Osteocyte (in vitro differentiated cells): ENCODE measurements at places on chromosomes 4 and X.

GRCh38 chr4:13126976-13127910 lies 356.9 kb downstream of the RAB28 start:
- no peak overlapping the region for H3K4me3 ChIP-seq
- no peak for DNase-seq
- H3K27ac ChIP-seq: no peak overlapping the region

GRCh38 chr4:71107726-71108125 lies 114.3 kb downstream of the DCK start:
- H3K4me3 ChIP-seq: no peak overlapping the region
- peaks cover 15% of the 10 kb centered on the region for H3K27me3 ChIP-seq
- no peak for DNase-seq
- H3K27ac ChIP-seq: no peak overlapping the region
- H3K36me3 ChIP-seq: no peaks in the 10 kb centered on the region
- H3K4me1 ChIP-seq: no peaks in the 10 kb centered on the region

- peaks cover 3% of the 10 kb centered on the region for H3K4me1 ChIP-seq
- H3K36me3 ChIP-seq: peaks cover 2% of the 10 kb centered on the region
- H3K27me3 ChIP-seq: no peaks in the 10 kb centered on the region
- no peak overlapping the region for H3K4me3 ChIP-seq
- no peak for DNase-seq
- H3K27ac ChIP-seq: no peak overlapping the region
Measured at GRCh38 chr4:141534985-141535384, 101.4 kb upstream of the IL15 start.

- H3K27me3 ChIP-seq: peaks cover 21% of the 10 kb centered on the region
- no peak overlapping the region for H3K4me3 ChIP-seq
- no peaks in the 10 kb centered on the region for H3K36me3 ChIP-seq
- no peak overlapping the region for H3K27ac ChIP-seq
- no peak for DNase-seq
- peaks cover 3% of the 10 kb centered on the region for H3K4me1 ChIP-seq
Measured at GRCh38 chr4:15100994-15101695, 98.9 kb downstream of the CPEB2 start.

DNA sequence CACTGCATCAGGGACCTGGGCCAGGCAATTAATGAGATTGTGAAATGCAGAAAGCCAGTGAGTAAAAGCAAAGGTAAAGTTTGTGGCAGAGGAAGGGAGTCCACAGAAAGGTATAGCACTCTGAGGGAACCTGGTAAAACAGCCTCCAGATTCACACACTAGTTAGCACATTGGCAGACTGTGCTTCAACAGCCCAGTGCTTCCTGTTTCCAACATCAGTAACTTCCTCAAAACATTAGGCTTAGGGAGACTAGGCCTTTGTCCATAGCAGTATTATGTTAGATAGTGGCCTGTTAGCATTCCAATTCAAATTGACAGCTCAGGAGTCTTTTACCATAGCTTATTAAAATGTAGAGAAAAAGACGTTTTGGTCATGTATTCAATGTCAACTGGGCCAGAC lies 582.6 kb upstream of the ACTRT1 start:
- no peak overlapping the region for H3K27ac ChIP-seq
- no peak for DNase-seq
- no peaks in the 10 kb centered on the region for H3K27me3 ChIP-seq
- no peaks in the 10 kb centered on the region for H3K4me1 ChIP-seq

GRCh38 chr4:21529214-21529613 lies 419.4 kb downstream of the KCNIP4 start:
- H3K27ac ChIP-seq: no peak overlapping the region
- H3K4me1 ChIP-seq: no peaks in the 10 kb centered on the region
- no peak overlapping the region for H3K4me3 ChIP-seq
- DNase-seq: no peak

DNA sequence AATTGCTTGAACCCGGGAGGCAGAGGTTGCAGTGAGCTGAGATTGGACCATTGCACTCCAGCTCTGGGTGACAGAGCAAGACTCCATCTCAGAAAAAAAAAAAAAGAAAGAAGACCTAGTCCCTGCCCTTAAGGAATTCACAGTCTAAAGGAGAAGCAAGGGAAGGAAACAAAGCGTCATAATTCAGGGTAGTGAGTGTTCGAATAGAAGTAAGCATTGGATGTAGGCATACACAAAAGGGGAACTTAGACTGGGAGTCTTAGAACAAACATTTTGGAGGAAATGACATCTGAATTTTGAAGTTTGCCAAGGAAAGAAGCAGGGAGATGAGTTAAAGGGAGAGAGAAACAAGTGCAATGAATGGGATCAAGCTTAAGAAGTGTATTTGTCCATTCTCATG lies 32.4 kb downstream of the PPM1K start:
- H3K4me3 ChIP-seq: no peak overlapping the region
- no peak overlapping the region for H3K27ac ChIP-seq
- H3K4me1 ChIP-seq: no peaks in the 10 kb centered on the region

- no peak for DNase-seq
- H3K27ac ChIP-seq: no peak overlapping the region
- no peaks in the 10 kb centered on the region for H3K36me3 ChIP-seq
- H3K4me3 ChIP-seq: no peak overlapping the region
- H3K27me3 ChIP-seq: peaks cover 11% of the 10 kb centered on the region
Measured at GRCh38 chr4:78310740-78311115, 240.8 kb upstream of the ANXA3 start.

GRCh38 chrX:13899607-13900006 lies 82.7 kb upstream of the GPM6B start:
- H3K27me3 ChIP-seq: no peaks in the 10 kb centered on the region
- H3K4me3 ChIP-seq: peak overlapping the region; percentile 1
- H3K36me3 ChIP-seq: no peaks in the 10 kb centered on the region
- peaks cover 19% of the 10 kb centered on the region for H3K4me1 ChIP-seq

- H3K27me3 ChIP-seq: peaks cover 22% of the 10 kb centered on the region
- no peaks in the 10 kb centered on the region for H3K36me3 ChIP-seq
- no peak for DNase-seq
- no peaks in the 10 kb centered on the region for H3K4me1 ChIP-seq
- H3K4me3 ChIP-seq: no peak overlapping the region
Measured at GRCh38 chr4:99648321-99648720, 9.3 kb downstream of the C4orf54 start.

DNA sequence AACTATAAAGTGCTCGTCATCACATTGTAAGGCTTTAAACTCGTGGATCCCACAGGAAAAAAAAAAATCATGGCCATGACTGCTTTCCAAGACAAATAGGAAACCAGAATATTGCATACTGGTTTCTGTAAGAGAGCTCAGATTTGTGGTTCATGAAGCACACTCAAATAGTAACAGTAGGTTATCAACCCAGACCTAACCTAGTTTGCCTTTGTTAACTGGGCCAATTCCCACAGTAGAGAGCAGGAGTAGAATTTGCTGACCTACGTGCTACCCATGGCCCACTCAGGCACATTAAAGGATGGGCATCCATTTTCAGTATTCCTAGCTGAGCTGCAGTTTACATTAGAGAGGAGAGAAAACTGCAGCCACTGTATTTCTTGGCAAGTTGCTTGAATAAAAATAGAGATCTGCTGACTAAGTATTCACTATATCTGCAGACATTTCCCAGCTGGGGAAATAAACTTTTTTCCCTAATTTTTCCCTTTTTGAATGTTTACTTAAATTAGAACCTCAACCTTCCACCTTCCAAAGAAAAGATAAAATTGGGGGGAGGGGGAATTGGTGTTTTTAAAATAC lies 218.5 kb downstream of the SPANXN3 start:
- no peaks in the 10 kb centered on the region for H3K27me3 ChIP-seq
- no peaks in the 10 kb centered on the region for H3K4me1 ChIP-seq
- H3K27ac ChIP-seq: no peak overlapping the region
- H3K4me3 ChIP-seq: no peak overlapping the region
- no peak for DNase-seq
- H3K36me3 ChIP-seq: no peaks in the 10 kb centered on the region

DNA sequence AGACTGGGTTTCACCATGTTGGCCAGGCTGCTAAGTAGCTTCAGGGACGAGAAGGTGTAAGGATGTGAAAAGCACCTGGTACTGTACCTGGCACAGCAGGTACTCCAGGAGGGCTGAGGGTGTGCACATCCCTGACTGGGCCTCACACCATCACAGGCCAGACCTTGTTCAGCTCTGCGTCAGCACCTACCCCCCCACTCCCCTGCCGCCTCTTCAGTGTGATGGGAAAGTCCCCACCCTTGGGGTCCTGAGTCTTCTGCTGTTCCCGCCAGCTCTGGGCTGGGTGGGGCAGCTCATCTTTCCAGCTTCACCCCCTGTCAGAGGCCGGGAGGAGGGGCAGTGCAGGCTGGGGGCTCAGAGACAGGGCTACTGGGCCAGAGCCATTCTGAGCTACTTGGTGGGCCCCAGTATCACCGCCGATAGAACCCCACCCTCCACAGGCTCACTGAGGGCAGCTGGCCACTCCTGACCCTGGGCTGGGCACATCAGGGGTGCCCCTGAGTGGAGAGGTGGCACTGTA lies 6.7 kb upstream of the SH3BP2 start:
- H3K27me3 ChIP-seq: peaks cover 20% of the 10 kb centered on the region
- no peak overlapping the region for H3K4me3 ChIP-seq
- peaks cover 8% of the 10 kb centered on the region for H3K4me1 ChIP-seq
- H3K36me3 ChIP-seq: peaks cover 6% of the 10 kb centered on the region
- no peak for DNase-seq
- no peak overlapping the region for H3K27ac ChIP-seq

GRCh38 chr4:70979445-70980008 lies 13.9 kb upstream of the DCK start:
- DNase-seq: no peak

DNA sequence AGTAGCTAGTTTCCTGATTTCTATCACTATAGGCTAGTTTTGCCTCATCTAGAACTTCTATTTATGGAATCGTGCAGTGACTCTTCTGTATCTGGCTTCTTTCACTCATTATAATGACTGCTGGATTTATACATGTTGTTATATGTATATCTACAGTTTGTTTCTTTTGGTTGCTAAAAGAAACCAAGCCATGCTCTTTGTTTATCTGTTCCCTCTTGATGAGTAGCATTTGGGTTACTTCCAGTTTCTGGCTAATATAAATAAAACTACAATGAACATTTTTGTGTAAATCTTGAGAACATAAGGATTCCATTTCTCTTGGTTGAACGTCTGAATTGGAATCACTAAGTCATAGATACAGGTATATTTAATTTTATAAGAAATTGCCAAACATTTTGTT lies 73.9 kb downstream of the ARHGAP24 start:
- H3K36me3 ChIP-seq: no peaks in the 10 kb centered on the region
- no peak overlapping the region for H3K4me3 ChIP-seq
- H3K27ac ChIP-seq: no peak overlapping the region
- DNase-seq: no peak
- no peaks in the 10 kb centered on the region for H3K4me1 ChIP-seq

GRCh38 chr4:118354913-118355312 lies 2.1 kb upstream of the PRSS12 start:
- H3K4me1 ChIP-seq: peaks cover 26% of the 10 kb centered on the region
- H3K4me3 ChIP-seq: no peak overlapping the region
- H3K36me3 ChIP-seq: no peaks in the 10 kb centered on the region
- H3K27ac ChIP-seq: no peak overlapping the region
- DNase-seq: no peak

GRCh38 chr4:172727631-172728030 lies 441.0 kb upstream of the GALNT7 start:
- H3K27me3 ChIP-seq: no peaks in the 10 kb centered on the region
- H3K36me3 ChIP-seq: no peaks in the 10 kb centered on the region
- H3K4me1 ChIP-seq: no peaks in the 10 kb centered on the region
- no peak for DNase-seq
- H3K4me3 ChIP-seq: no peak overlapping the region
- no peak overlapping the region for H3K27ac ChIP-seq

- no peak overlapping the region for H3K27ac ChIP-seq
- H3K27me3 ChIP-seq: no peaks in the 10 kb centered on the region
- no peak overlapping the region for H3K4me3 ChIP-seq
- no peaks in the 10 kb centered on the region for H3K4me1 ChIP-seq
- H3K36me3 ChIP-seq: no peaks in the 10 kb centered on the region
Measured at GRCh38 chrX:49977319-49978090, 55.1 kb downstream of the CLCN5 start.

- DNase-seq: no peak
- no peak overlapping the region for H3K27ac ChIP-seq
- H3K4me3 ChIP-seq: no peak overlapping the region
Measured at GRCh38 chr4:152380919-152381318, 155.0 kb downstream of the FBXW7 start.

DNA sequence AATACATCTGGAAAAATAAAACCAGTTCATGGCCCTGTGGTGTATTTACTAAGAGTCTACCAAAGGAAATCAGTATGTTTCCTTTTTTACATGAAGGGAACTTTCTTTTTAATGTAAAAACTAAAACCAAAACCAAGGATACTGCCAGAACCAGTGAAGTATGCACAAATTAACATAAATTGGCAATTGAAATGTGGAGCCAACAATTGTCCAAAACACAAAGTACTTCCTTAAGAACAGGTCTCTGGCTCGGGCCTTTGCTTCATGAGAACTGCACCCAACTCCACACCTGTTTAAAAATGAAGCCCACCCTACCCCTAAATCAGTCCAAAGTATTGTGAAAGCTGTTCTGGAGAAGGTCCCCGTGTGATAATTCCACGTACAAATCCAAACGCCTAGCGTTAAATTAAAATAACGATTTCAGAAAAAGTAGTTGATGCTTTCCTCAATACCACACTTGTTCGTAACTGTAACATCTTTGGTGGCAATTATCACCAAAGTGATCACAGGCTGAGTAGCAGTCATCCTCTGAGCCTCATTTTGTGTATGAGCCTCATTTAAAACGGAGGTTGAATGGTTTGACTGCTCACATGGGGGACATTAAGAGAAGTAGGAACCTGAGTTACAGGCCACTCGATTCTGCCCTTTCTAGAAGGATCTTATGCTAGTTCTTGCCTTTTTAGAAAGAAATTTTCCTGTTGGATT lies 93.0 kb downstream of the GEMIN8 start:
- peak overlapping the region; percentile 77 for H3K4me3 ChIP-seq
- H3K27me3 ChIP-seq: peaks cover 7% of the 10 kb centered on the region
- H3K36me3 ChIP-seq: peaks cover under 1% of the 10 kb centered on the region
- H3K27ac ChIP-seq: no peak overlapping the region

DNA sequence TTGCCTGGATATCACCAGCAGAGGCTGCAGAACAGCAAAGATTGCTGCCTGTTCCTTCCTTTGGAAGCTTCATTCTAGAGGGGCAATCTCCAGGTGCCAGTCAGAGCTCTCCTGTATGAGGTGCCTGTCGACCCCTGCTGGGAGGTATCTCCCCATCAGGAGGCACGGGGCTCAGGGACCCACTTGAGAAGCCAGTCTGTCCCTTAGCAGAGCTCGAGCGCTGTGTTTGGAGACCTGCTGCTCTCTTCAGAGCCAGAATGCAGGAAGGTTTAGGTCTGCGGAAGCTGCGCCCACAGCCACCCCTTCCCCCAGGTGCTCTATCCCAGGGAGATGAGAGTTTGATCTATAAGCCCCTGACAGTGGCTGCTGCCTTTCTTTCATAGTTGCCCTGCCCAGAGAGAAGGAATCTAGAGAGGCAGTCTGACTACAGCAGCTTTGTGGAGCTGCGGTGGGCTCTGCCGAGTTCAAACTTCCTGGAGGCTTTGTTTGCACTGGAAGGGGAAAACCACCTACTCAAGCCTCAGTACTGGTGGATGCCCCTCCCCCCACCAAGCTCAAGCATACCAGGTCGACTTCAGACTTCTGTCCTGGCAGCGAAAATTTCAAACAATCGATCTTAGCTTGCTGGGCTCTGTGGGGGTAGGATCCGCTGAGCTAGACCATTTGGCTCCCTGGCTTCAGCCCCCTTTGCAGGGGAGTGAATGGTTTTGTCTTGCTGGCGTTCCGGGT lies 57.9 kb downstream of the DKK2 start:
- H3K4me1 ChIP-seq: peaks cover 13% of the 10 kb centered on the region
- no peaks in the 10 kb centered on the region for H3K27me3 ChIP-seq
- peaks cover 38% of the 10 kb centered on the region for H3K36me3 ChIP-seq
- no peak for DNase-seq
- H3K4me3 ChIP-seq: no peak overlapping the region
- no peak overlapping the region for H3K27ac ChIP-seq
